ENCODE measurements at places on chromosomes 1 and 21. TPM values are rescaled to one million over a fixed set of nuclear protein-coding genes. Genes with fewer than 3 reads are reported as not detected.

RNF186 gene
- not detected for total RNA-seq

PTGFR gene
- 0.43 TPM for total RNA-seq

CPLANE2 gene
- 1.8 TPM for total RNA-seq

RGS8 gene
- 2.5 TPM for total RNA-seq

GRCh38 chr1:6142734-6143133 lies 37.4 kb downstream of the CHD5 start:
- H3K4me3 ChIP-seq = no peak overlapping the region
- H3K27ac ChIP-seq = no peak overlapping the region
- H3K36me3 ChIP-seq = no peaks in the 10 kb centered on the region
- 0 out of 2 replicates have a peak, but pooled peaks cover 5% of the 10 kb centered on the region for H3K27me3 ChIP-seq

GRCh38 chr1:204213668-204214662 lies at the start of gene GOLT1A:
TSS of gene GOLT1A (minus strand) at chr1:204213988. CDS start at chr1:204213906, 82 bp downstream.
- DNase-seq = peak; percentile 95
- H3K4me1 ChIP-seq = peaks cover 8% of the 10 kb centered on the region
- peak within 1 kb of the TSS; percentile 59 for H3K4me3 ChIP-seq
- no peaks in the 10 kb centered on the region for H3K36me3 ChIP-seq

- no peaks in the 10 kb centered on the region for H3K4me1 ChIP-seq
- no peak overlapping the region for H3K27ac ChIP-seq
- peak; percentile 97 for DNase-seq
- H3K36me3 ChIP-seq = no peaks in the 10 kb centered on the region
- no peak overlapping the region for H3K4me3 ChIP-seq
Observed at GRCh38 chr1:36553591-36554322, 71.0 kb upstream of the CSF3R start.

DNA sequence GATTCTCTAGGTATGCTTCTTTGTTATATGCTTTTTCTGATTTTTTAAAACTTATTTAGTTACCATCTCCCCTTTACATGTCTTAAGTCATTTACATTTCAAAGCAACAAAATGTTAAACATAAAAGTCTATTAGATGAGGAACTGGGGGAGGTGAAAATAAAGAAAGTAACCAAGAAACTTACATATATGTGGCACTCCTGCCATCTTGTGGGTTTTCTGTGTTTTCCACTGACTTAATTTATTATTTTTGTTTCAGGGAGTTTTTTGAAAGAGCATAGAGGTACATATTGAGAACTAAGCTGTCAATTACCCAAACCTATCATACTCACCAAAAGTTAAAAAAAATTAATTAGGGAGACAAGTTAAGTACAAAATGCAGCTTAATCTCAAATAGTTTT lies 1531.1 kb downstream of the MRPL39 start:
- no peaks in the 10 kb centered on the region for H3K4me1 ChIP-seq
- no peak overlapping the region for H3K27ac ChIP-seq
- no peaks in the 10 kb centered on the region for H3K36me3 ChIP-seq
- H3K4me3 ChIP-seq = no peak overlapping the region
- H3K27me3 ChIP-seq = no peaks in the 10 kb centered on the region
- DNase-seq = no peak

GRCh38 chr1:43545695-43546387 lies 15.2 kb downstream of the PTPRF start:
- H3K27me3 ChIP-seq = no peaks in the 10 kb centered on the region
- 0 out of 2 replicates have a peak overlapping the region, but pooled peaks have one; percentile 45 for H3K27ac ChIP-seq
- peak; percentile 99 for DNase-seq
- H3K36me3 ChIP-seq = no peaks in the 10 kb centered on the region

DNA sequence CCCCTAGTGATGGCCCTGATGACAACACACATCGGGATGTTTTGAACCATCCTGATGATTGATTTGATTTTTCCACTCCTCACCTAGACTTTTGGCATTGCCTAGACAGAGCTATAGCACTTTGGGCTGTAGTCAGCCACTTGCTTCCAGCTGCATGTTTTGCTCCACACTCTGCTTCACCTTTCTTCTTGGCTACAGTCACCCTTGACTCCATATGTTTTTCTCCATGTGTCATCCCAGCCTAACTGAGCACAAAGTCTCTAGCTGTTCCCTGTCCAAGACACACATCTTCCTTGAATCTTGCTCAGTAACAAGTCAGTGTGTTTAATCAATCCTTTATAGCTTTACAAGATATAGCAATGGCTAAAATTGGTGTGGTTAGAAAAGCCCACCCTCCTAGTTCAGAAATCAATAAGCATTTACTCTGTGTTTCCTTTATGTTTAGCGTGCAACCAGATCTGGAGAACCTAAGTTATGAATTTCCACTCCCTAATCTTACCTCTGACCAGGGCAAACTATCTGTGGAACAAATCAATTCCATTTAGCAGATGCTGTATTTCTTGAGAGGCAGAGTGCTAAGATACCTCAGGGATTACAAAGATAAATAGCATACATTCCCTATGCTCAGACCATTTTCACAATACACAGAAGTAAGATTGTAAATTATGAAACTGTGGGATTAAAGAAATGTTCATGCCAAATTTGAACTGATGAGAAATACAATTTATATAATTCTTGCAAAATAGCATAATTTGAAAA lies 98.4 kb upstream of the LYPLAL1 start:
- no peak overlapping the region for H3K27ac ChIP-seq
- no peaks in the 10 kb centered on the region for H3K36me3 ChIP-seq
- peaks cover 14% of the 10 kb centered on the region for H3K4me1 ChIP-seq
- no peak for DNase-seq
